Thyroid gland (tissue), 4 donors: ENCODE measurements at places on chromosomes 3 and 15. TPM values are rescaled to one million over a fixed set of nuclear protein-coding genes. Genes with fewer than 3 reads are reported as not detected.

- no peak overlapping the region for H3K27ac ChIP-seq
- no peaks in the 10 kb centered on the region for H3K27me3 ChIP-seq
- H3K36me3 ChIP-seq = no peaks in the 10 kb centered on the region
- no peak for DNase-seq
- H3K4me1 ChIP-seq = no peaks in the 10 kb centered on the region
Measured at GRCh38 chr15:93362821-93363220, 273.8 kb upstream of the RGMA start.

- no peaks in the 10 kb centered on the region for H3K27me3 ChIP-seq
- H3K36me3 ChIP-seq = no peaks in the 10 kb centered on the region
- no peaks in the 10 kb centered on the region for H3K4me1 ChIP-seq
- H3K4me3 ChIP-seq = no peak overlapping the region
- DNase-seq = no peak
Measured at GRCh38 chr3:106167728-106168127, 298.9 kb upstream of the CBLB start.

DNA sequence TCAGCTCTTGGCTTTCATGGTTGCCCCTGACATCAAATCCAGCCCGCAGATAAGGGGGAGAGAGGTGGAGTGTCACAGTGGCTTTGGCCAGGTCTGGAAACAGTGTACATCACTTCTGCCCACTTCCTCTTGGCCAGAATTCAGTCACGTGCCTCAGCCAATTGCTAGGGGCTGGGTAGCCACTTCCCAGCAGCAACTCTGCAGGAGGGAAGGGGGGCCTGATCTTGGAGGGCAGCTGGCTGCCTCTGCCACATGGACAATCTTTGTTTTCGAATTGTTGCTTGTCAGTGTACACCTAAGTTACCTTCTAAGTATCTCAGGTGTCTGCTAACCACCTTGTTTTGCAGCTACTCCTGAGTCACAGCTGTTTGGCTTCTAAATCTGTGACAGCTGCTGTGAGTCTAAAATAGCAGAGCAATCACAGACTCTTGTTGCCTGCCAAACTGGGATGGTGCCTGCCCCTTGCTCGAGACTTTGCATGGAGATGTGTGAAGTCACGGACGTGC, 41.0 kb upstream of the LIMD1 start:
- no peaks in the 10 kb centered on the region for H3K36me3 ChIP-seq
- no peak for DNase-seq
- H3K4me1 ChIP-seq = peaks cover 7% of the 10 kb centered on the region
- no peak overlapping the region for H3K4me3 ChIP-seq
- no peaks in the 10 kb centered on the region for H3K27me3 ChIP-seq
- peak overlapping the region; percentile 7 for H3K27ac ChIP-seq

GRCh38 chr15:53226559-53226958, 436.4 kb upstream of the ONECUT1 start:
- no peaks in the 10 kb centered on the region for H3K4me1 ChIP-seq
- no peak overlapping the region for H3K27ac ChIP-seq
- H3K27me3 ChIP-seq = no peaks in the 10 kb centered on the region
- no peaks in the 10 kb centered on the region for H3K36me3 ChIP-seq
- no peak for DNase-seq

DNA sequence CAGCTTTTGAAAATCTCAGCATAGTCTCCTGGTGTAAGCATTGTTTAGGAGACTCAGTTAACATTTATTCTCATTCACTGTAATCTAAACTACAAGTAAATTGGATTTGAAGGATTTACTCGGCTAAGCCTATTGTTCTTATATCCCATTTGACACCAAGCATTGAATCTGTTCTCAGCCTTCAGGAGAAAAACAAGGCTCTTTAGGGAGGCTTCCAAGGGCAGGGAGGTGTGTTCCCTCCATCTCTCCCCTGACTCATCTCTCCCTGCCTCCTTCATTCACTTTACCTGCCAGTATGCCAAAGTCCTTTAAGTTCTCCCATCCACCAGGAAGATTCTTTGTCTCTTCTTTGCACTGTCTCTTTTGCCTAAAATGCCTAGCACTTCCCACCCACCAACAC, 347.8 kb downstream of the MFSD1 start:
- H3K27me3 ChIP-seq = no peaks in the 10 kb centered on the region
- no peaks in the 10 kb centered on the region for H3K36me3 ChIP-seq
- no peaks in the 10 kb centered on the region for H3K4me1 ChIP-seq
- no peak for DNase-seq
- H3K4me3 ChIP-seq = no peak overlapping the region

DNA sequence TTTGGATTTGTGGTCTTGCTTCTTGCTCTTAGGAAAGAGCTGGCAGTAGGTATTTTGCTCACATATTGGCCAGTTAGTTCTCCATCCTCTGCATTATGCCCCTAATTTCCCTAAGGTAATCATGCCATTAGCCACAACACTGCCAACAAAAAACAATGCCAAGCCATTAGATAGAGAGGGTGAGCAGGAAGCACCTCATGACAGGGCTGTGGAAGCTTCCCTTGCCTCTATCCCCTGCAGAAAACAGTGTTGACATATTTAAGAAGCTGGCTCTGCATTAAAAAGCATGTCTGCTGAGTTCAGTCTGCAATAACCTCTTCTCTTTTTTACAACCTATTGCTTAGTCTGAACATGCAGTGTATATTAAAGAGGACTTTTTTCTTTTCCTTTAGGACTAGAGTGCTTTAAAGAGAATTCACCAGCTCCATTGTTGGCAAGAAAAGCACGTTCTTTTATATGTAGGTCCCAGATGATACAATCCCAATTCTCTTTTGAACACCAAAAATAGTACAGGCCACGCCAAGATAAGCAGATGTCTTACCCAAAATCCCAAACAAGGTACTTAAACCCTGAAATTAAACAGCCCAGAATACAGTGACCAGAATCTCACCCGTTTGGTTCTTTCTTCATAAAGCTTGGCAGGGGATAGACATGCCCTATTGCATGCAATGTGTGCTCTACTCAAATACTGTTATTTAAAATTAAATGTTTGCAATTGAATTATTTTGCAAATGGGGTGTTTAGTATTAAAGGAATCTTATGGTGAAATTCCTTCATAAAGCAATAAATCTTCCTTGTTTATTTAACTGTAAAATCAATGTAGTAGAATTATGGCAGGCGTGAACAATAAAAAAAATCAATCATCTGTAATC, 93.7 kb upstream of the UBE3A start:
- no peak overlapping the region for H3K27ac ChIP-seq
- DNase-seq = no peak
- no peak overlapping the region for H3K4me3 ChIP-seq

DNA sequence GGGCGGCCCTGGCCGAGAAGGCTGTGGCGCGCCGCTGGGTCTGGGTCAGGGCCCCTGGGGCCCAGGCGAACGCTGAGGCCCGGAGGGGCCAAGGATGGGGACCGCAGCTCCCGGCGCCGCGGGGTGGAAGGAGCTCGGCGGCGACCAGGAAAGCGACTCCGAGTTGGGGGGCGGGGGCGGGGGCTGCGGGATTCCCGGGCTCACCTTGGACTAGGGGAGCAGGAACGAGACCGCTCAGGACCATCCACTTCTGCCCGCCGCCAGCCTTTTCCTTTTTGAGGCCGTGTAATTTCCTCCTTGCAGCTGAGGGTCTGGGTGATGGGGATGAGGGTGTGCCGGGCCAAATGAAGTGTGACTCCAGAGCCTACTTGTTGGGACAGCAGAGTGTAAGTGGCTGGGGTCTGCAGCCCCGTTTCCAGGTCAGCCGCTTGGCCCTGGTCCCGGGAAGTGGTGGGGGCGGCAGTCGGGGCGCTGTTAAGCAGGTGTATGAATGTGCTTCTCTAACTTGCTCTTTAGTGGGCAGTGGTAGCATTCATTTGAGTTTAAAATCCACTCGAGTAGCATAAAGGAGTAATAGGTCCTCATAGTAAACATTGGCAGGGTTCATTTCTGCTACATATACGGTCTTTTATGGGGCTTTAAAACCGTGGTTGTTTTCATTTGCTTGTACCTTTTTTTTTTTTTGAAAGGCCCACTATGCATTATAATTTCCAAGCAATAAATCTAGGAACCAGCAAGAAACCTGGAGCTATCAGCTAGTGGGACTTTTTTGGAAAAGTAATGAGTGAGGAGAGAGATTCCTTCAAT, 717 bp downstream of the PXK start:
- DNase-seq = peak; percentile 65
- peak overlapping the region; percentile 10 for H3K4me3 ChIP-seq
- peak overlapping the region; percentile 96 for H3K27ac ChIP-seq
- no peaks in the 10 kb centered on the region for H3K36me3 ChIP-seq
- H3K4me1 ChIP-seq = peaks cover 42% of the 10 kb centered on the region

DNA sequence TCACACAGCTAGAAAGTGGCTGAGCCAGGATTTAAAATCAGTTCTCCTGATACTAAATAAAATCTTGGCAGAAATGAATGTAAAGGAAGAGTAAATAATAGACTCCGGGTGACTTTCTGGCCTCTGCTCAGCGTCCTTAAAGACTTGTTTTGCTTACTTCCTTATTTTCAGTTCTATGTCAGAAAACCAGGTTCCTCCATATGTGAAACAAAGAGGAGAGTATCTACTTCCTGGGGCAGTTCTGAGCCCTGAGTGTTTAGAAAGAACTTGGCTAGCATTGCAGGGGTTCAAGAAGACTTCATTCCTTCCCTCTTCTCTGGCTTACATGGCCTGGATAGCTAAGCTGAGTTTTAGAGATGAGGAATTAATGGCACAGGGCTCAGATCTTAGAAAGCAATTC, 222.8 kb upstream of the TLE3 start:
- H3K27me3 ChIP-seq = no peaks in the 10 kb centered on the region
- peaks cover 39% of the 10 kb centered on the region for H3K4me1 ChIP-seq
- H3K27ac ChIP-seq = no peak overlapping the region
- no peak overlapping the region for H3K4me3 ChIP-seq
- no peaks in the 10 kb centered on the region for H3K36me3 ChIP-seq
- no peak for DNase-seq

GRCh38 chr3:160780245-160780644, 24.2 kb downstream of the PPM1L start:
- H3K36me3 ChIP-seq = no peaks in the 10 kb centered on the region
- no peaks in the 10 kb centered on the region for H3K27me3 ChIP-seq
- no peak overlapping the region for H3K4me3 ChIP-seq
- H3K27ac ChIP-seq = no peak overlapping the region
- DNase-seq = no peak

DNA sequence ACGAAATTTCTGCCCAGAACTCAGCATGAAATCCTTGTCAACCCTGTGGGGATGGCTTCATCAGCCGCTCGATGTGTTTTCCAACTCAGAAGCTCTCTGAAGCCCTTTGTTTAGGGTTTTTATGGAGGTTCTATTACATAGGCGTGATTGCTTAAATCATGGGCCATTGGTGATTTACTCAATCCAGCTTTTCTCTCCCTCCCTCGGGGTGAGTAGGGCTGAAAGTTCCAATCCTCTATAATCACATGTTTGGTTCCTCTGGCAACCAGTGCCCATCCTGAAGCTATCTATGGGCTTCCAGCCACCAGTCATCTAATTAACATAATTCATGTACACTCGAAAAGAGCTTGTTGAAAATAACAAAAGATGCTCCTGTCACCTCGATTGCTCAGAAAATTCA, 51.6 kb downstream of the GATM start:
- DNase-seq = no peak
- H3K27me3 ChIP-seq = no peaks in the 10 kb centered on the region
- H3K4me1 ChIP-seq = no peaks in the 10 kb centered on the region

DNA sequence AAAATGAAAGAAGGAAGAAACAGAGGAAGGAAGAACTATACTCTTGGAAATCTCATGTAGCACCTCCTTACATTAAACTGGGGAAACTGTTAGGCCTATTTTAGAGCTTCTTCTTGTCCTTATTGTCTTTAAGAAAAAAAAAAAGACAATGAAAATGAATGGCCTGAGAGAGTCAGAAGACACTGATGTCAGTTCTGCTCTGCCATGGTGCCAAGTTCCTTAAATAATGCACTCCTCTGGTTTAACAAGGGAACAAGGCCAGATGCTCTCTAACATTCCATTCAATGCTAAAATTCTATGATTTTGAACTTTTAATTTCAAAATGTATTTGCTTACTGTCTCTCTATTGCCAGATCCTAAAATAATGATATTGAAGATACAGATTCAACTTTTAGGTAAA, 4.4 kb upstream of the MBNL1 start:
- H3K4me1 ChIP-seq = peaks cover 20% of the 10 kb centered on the region
- no peak overlapping the region for H3K4me3 ChIP-seq
- no peak overlapping the region for H3K27ac ChIP-seq
- H3K36me3 ChIP-seq = no peaks in the 10 kb centered on the region
- no peaks in the 10 kb centered on the region for H3K27me3 ChIP-seq

- H3K4me3 ChIP-seq = no peak overlapping the region
- H3K27ac ChIP-seq = no peak overlapping the region
- H3K36me3 ChIP-seq = no peaks in the 10 kb centered on the region
- H3K4me1 ChIP-seq = no peaks in the 10 kb centered on the region
- DNase-seq = no peak
Measured at GRCh38 chr3:77887611-77888010, 847.7 kb downstream of the ROBO2 start.

GRCh38 chr3:14150078-14150477, 25.2 kb downstream of the TMEM43 start:
- no peak overlapping the region for H3K4me3 ChIP-seq
- H3K4me1 ChIP-seq = peaks cover 10% of the 10 kb centered on the region

- no peak overlapping the region for H3K27ac ChIP-seq
- DNase-seq = no peak
- no peak overlapping the region for H3K4me3 ChIP-seq
- H3K27me3 ChIP-seq = no peaks in the 10 kb centered on the region
- H3K4me1 ChIP-seq = no peaks in the 10 kb centered on the region
Measured at GRCh38 chr3:75342425-75342824, 321.7 kb upstream of the FRG2C start.

- no peak overlapping the region for H3K4me3 ChIP-seq
- no peaks in the 10 kb centered on the region for H3K4me1 ChIP-seq
- H3K27me3 ChIP-seq = no peaks in the 10 kb centered on the region
- H3K27ac ChIP-seq = no peak overlapping the region
Measured at GRCh38 chr15:87743562-87743961, 513.0 kb downstream of the NTRK3 start.

DNA sequence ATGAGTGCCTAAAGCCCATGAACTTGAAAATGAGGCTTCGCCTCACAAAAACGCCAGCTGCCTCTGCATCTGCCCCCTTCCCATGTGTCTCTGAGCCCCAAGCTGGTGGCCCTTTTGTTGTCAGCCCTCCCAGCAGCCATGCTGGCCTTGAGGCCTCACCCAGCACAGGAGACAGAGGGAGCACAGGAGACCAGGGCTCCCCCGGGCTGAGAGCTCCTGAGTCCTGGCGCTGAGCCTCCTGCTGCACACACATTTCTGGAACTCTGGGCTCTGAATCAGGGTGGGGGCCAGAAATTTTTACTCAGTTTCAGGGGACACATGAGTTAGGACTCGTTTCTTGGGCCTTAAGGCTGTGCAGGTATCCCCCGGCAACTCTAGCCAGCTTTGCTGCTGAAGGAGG, 56.4 kb upstream of the ACAD9 start:
- H3K4me3 ChIP-seq = no peak overlapping the region
- DNase-seq = no peak
- H3K27ac ChIP-seq = no peak overlapping the region
- H3K36me3 ChIP-seq = peaks cover under 1% of the 10 kb centered on the region

Gene CATSPER2
- 4.0 TPM for total RNA-seq

Gene MME
- total RNA-seq = 9.1 TPM

Gene HIGD1A
- total RNA-seq = 216 TPM

Gene NFKBIZ
- 52.0 TPM for total RNA-seq

Gene MEIS2
- total RNA-seq = 17.0 TPM

Gene CCR8
- not detected for total RNA-seq

Gene MESP2
- total RNA-seq = 0.67 TPM

Gene SPRED1
- total RNA-seq = 92.7 TPM

Gene CA12
- total RNA-seq = 4.7 TPM

Gene MYL3
- total RNA-seq = not detected
